ENCODE measurements at places on chromosomes 3 and 15. TPM values are rescaled to one million over a fixed set of nuclear protein-coding genes. Genes with fewer than 3 reads are reported as not detected.

Gene ACOX2
- 12.8 TPM for total RNA-seq

Gene NAALADL2
- 2.9 TPM for total RNA-seq

Gene WDR53
- 14.8 TPM for total RNA-seq

Gene TMA7
- total RNA-seq: 334 TPM

Gene ISLR2
- 0.05 TPM for total RNA-seq

Gene CPNE4
- total RNA-seq: not detected

Gene SI
- not detected for total RNA-seq

Gene MYO5A
- total RNA-seq: 17.6 TPM

Gene GPR171
- not detected for total RNA-seq

Data from HCT116 (cell line).